ENCODE measurements at places on chromosomes 2 and 18.
A peak's percentile ranks its signal among the peaks of the same experiment; 100 is the strongest.

- DNase-seq: no peak
These were observed 149.9 kb downstream of the TMX3 start for GRCh38 chr18:68564961-68565360.

DNA sequence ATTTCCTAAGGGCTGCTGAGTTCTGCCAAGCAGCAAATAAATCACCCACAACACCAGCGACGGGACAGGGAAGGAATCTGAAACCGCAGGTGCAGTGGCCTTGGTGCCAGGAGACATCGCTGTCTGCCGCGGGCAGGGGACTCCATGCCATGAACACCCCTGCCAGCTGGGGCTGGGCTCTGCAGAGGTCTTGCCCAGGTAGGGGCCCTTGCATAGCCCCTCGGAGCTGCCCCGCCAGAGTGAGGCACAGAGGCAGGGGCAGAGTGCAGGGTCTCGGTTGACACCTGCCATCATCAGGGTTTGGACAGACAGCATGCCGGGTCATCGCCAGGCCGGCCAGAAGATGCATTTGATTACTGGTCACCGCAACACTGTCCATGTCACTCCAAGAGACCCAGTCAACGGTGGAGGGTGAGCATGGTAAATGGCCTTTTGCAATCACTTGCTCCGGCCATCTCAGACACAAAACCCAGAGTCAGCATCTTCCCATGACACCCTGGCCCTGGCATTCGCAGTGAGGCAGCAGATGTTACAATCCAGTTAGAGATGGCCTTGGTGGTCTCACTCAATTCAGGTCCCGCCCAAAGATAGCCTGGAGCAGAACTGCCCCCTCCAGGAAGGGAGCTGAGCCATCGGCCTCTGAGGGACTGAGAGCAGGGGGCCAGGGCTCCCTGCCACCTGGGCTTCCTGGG is 255.4 kb downstream of the NDUFA10 start:
- no peak for DNase-seq

DNA sequence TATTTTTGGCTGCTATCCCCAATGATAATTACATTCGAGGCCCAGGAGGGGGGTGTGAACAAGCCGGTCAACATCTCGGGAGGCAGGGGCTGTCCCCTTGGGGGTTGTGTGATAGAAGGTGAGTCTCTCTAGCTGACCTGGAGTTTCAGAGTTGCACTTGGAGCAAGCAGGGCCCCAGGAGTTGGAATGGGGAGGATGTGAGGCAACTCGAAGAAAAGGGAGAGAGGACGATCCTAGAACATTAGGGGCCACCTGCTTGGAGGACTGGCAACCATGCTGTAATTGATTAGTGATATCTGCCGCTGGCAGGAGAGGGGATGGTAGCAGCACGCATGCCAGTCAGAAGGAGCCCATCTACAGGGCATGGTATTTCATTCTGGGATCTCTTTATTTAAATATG is 122.6 kb downstream of the CTIF start:
- DNase-seq: no peak

GRCh38 chr2:210561475-210561874 is 5.1 kb downstream of the CPS1 start:
- DNase-seq: no peak

- DNase-seq: no peak
These were observed 441.5 kb upstream of the TNP1 start for GRCh38 chr2:217301142-217301925.

DNA sequence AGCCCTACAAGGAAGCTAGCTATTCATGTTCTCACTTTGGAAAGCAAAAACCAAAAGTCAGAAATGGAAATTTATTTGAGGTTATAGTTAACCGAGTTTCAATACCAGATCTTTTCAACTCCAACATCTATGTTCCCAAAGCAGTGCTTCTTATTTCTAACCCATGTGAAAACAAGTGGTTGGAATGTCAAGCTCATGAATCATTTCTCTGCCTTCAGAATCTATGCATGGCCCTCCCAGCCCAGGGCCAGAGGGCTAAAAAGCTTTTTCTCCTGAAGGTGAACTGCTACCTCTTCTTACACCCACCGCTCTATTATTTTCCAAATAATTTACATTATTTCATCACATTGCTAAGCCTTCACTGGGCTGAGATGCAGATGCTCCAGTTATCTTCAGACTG is 158.4 kb downstream of the SP3 start:
- DNase-seq: no peak

DNA sequence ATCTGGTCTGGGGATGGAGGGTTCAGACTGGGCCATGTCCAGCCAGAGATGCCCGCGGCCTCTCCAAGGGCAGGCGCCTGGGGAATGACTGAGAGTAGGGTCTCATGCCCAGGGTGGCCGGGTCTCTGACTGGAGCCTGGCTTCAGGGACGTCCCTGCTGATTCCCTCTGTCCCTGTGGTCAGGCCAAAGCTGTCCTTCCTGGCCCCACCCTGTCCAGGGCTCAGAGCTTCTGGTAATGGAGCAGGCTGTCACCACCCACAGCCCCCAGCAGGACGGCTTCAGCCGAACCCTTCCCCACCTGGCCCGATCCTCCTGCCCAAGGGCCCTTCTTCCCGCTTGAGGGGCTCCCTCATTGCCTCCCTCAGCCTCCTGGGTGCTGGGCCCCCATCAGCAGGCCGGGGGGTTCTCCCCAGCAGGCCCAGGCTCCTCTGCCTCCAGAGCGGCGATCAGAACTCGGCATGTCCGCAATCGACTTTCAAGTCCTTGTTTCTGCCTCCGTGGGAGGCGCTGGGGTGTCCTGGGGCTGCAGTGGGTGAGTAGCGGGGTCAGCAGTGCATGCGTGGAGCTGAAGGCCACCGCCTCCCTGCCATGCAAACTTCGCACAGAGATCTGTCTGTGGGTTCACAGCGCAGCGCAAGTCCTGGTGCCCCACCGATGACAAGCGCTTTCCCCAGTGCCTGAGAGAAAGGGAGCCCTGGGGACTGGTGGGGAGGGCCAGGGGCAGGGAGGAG is 18.3 kb downstream of the RAMP1 start:
- no peak for DNase-seq

- no peak for DNase-seq
These were observed 2.9 kb upstream of the TMSB10 start for GRCh38 chr2:84902526-84902925.

GRCh38 chr2:149200109-149200520 is 130.3 kb upstream of the LYPD6 start:
- peak; percentile 42 for DNase-seq

GRCh38 chr18:12409469-12409868 is 1.7 kb downstream of the PRELID3A start:
- DNase-seq: peak; percentile 68

- DNase-seq: no peak
These were observed 1225.2 kb upstream of the CELF4 start for GRCh38 chr18:38790786-38791185.

DNA sequence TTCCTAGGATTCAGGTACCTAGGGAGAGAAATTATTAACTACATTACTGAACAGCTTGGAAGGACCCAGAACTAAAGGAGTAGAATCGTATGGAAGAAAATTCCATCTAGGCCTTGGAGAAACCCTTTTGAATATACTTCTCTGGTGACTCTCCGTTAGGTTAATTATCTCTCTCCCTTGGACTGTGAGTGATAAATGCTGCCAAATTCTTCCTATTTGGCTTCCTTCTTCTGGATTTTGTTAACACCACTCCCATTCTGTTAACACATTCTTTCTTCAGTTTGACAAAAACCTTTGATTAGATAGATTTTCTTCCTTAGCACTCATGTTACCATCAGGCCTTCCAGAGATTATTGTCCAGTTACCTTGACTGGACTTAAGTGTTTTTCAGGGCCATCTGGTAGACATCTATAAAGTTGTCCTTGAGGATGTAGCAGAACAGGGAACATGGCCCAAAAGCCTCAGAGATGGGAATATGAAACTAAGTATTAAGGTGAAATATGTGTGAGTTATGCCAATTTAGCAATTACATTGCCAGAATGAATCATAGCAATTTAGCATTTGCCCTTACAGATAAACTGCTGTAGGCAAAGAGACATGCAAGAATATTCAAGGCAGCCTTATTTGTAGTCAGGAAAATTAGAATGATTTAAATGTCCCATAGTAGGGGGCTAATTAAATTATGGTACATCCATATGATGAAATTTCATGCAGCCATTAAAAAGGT is 6.7 kb downstream of the CYP27A1 start:
- DNase-seq: no peak

DNA sequence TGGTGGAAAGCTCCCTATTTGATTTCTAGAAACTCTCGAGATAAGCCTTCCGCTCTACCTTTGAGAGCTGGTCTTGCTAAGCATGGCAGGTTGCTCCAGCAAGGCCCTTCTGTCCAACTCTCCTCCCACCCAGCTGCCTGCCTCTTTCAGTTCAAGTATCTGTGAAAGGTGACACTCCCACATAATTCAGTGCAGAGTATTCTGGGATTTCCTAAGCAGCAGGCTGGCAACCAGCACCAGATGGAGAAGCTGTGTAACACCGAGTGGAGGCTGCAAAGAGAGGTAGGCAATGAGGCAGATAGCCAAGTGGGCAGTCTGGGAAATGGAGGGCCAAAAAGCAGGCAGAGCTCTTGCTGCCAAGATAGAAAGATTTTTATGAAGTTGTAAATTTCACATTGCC is 88.4 kb upstream of the CAVIN2 start:
- peak; percentile 47 for DNase-seq

DNA sequence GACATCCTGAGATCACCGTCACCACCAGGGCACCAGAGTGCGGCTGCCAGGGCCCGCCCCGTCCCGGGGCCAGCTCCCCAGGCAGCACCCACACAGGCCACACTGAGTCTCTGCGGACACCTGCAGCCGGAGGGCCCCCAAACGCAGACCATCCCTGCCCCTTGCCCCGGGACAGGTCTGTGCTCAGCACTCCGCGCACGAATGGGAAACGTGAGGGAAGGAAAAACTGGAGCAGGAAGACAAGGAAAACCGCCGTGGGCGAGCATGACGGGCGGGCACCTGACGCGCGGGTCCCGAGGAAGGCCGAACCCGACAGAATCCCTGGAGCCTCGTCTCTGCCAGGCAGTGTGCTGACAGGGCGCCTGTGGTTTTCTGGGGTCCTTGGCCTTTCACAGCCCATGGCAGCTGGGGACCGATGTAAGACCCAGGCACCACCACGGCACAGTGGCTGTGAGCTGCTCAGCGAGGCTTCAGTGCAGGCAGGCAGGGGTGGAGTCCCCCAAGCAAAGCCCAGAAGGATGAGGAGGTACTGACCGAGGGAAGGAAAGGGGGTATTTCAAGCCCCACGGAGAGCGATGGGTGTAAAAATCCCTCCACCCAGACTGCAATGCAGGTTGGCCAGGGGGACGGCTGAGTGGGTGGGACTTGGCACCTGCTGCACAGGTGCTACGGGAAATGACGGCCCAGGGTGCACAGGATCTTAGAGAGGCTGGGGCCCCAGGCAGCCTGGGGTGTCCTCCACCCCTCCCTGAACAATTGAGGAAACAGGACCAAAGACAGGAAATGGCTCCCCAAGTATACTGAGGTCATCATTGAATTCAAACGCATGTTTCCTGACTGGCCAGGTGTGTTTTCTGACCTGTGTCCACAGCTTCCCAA is 59.0 kb downstream of the PXDN start:
- no peak for DNase-seq

GRCh38 chr2:46779447-46779941 is 136.1 kb downstream of the MCFD2 start:
- no peak for DNase-seq

- peak; percentile 43 for DNase-seq
These were observed 44.8 kb downstream of the ADCY3 start for GRCh38 chr2:24875272-24875671.

DNA sequence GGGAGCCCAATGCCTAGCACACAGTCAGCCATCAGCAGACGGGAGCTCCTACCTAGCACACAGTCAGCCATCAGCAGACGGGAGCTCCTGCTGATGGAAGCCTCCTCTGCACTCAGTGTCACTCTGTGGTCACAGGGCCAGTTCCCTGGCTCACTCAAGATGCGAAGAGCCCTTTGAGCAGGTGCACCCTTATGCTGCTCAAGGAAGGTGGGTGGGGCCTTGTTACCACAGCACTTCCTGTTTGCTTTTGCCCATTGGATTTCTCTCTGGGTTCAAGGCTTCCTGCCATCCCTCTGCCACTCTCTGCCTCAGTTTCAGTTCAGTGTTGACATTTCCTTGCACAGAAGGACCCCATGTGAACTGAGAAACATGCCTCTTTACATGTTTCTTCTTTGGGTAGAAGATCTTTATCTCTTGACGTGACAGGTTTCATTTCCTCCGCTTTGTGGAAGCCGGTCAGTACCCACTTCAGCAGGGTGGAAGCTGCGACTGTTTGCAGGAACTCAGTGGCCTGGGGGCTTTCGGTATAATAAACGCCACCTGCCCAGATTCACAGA is 11.6 kb downstream of the TRIB2 start:
- no peak for DNase-seq

DNA sequence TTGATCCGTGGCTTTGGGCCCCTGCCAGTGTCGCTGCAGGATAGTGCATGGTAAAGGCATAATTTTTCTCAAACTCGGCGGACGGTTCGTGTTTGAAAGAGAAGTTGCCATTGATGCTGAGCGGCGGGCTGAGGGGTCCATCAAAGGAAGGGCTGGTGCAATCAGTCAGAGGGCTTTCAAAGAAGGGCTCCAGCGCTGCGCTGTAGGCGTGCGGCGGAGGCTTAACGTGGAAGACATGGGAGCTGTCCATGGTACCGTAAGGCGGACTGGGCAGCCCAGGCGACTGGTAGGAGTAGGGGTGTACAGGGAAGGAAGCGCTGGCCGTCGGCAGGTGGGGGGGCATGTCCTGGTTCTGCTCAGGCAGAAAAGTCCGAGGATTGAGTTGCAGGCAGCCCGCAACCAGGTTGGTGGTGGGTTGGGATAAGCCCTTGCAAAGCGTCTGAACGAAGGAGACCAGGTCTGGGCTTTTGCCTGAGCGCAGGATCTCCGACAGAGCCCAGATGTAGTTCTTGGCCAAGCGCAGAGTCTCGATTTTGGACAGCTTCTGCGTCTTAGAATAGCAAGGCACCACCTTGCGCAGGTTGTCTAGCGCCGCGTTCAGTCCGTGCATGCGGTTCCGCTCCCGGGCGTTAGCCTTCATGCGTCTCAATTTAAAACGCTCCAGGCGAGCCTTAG is 2.3 kb downstream of the NEUROD1 start:
- DNase-seq: peak; percentile 31

GRCh38 chr2:48693645-48694044 is 61.9 kb downstream of the LHCGR start:
- DNase-seq: no peak

- peak; percentile 60 for DNase-seq
These were observed 51.4 kb downstream of the SLC8A1 start for GRCh38 chr2:40400336-40400953.

- peak; percentile 55 for DNase-seq
These were observed 830.8 kb upstream of the SLC39A10 start for GRCh38 chr2:194826241-194826640.
